ENCODE measurements at places on chromosomes 4 and X.

DNA sequence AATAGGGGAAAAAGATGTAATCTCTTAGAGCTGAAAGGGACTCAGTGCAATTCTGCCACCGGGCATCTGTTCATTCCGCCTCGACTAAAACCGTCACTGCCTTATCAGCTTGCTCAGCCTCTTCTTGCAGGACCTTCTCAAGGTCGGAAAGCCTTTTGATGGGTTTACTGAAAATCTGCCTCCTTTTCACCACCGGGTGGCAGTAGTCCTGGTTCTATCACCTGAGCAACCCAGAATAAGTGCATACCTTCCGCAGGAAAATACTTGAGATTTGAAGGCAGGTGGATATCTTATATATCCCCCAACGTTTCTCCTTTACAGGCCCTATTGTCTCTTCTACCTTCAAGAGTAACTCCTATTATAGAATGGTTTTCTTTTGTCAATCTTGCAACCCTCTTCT, 103.4 kb upstream of the PAK3 start:
- no peak for DNase-seq

GRCh38 chrX:154775419-154776349, 13.0 kb downstream of the DKC1 start:
- DNase-seq = no peak

GRCh38 chr4:26993539-26993938, 132.9 kb downstream of the STIM2 start:
- no peak for DNase-seq

GRCh38 chrX:3145716-3146115, 104.4 kb downstream of the ARSF start:
- no peak for DNase-seq

DNA sequence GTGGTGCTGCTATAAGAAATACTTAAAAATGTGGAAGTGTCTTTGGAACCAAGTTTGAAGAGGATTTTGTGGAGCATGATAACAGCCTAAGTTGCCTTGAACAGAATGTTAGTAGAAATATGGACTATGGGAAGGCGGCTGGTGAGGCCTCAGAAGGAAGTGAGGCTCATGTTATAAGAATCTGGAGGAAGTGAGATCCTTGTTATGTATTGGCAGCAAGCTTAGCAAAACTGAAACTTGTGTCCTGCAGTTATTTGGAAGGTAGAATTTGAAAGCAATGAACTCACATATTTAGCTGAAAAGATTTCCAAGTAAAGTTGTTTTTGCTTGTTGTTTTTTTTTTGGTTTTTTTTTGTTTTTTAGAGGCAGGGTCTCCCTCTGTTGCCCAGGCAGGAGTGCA, 13.6 kb upstream of the MED14 start:
- DNase-seq = no peak

DNA sequence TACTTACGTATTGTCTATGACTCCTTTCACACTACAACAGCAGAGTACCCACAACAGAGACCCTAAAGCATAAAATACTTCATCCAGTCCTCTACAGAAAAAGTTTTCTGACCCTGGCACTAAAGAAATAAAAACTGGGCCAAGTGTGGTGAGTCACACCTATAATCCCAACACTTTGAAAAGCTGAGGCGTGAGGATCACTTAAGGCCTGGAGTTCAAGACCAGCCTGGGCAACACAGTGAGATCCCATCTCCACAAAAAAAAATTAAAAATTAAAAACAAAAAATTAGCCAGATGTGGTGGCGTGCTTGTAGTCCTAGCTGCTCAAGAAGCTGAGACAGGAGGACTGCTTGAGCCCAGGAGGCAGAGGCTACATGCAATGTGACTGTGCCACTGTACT, 66.9 kb downstream of the WDFY3 start:
- no peak for DNase-seq

- DNase-seq = no peak
Measured at GRCh38 chrX:4638036-4638435, 924.6 kb upstream of the PRKX start.

- no peak for DNase-seq
Measured at GRCh38 chr4:67320645-67321044, 224.7 kb downstream of the CENPC start.

- DNase-seq = no peak
Measured at GRCh38 chr4:56730097-56730496, 49.0 kb upstream of the HOPX start.

GRCh38 chrX:100445593-100445992, 35.5 kb upstream of the PCDH19 start:
- DNase-seq = no peak

GRCh38 chr4:76486588-76487276, 51.7 kb downstream of the SHROOM3 start:
- DNase-seq = no peak

DNA sequence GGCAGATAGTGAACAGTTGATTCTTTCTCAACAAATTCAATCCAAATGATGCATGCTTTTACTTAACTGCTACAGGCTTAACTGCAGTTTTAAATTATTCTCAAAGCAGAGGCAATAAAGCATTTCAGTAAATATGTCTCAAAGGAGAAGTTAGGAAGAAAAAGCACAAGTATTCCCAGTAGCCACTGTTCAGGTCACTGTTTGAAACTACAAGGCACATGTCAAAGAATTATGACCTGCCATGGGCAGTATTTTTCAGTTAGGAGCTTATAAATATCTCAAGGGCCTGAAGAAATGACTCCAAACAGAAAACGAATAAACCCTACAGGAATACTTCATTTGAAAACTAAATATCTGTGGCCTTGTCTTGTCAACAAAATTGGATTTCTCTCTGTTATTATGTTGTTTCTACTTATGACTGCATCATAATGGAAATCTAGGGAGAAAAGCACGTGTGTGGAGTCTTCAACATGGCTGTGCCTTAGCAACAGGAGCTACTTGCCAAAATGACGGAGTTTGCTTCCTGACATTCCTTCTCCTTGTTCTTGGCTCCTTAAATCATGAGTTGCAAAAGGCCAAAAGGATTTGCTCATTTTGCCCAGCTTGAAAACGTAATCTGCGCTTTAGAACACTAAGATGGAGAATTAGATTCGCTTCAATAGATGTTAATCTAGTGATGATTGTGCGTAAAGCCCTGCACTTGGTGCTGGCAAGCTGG, 67.6 kb upstream of the GPR101 start:
- no peak for DNase-seq

DNA sequence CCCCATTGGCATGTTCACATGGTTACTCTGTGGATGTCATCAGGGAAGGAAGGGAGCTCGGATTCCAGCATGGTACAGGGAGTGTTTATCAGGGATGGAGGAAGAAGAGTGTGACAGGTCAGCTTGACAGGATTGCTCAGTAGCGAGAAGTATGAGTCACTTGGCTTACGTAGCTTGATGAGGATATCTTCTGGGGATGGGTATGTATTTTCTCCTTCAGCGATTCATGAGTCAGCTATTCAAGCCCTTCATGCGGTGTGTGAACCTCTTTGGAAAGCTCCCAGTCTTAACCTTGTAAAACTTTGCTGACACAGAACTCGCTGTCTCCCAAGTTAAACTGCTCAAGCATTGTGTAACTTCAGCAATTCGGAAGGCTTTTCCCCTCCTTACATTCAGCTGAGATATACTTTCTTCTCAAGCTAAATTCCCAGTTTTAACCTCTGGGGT, 275.4 kb downstream of the ARHGAP10 start:
- no peak for DNase-seq

Measured in coronary artery (tissue), 2 donors.